ENCODE measurements at places on chromosomes 7 and 10.

GRCh38 chr10:84184517-84184916 lies 9.8 kb upstream of the CDHR1 start:
- peak; percentile 12 for DNase-seq

GRCh38 chr7:157910446-157910845 lies 573.6 kb downstream of the DNAJB6 start:
- no peak for DNase-seq

DNA sequence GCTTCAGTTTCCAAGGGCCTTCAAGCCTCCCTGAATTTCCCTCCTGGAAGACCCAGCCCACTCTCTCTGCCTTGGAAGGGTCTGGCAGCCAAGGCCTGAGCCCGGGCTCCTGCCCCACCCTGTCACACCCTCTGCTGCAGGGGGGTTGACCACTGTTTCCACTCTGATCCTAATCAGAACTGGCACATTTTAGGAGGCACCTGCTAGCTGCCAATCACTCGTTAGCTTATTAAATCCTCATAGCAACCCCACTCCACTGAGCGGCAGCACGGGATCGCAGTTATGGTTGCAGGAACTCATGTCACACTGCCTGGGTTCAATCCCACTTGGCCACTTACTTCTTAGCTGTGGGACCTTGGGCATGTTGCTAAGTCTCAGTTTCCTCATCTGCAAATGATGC lies 12.9 kb downstream of the HSPB1 start:
- no peak for DNase-seq

- DNase-seq = no peak
Observed at GRCh38 chr7:32140210-32140939, 70.2 kb upstream of the PDE1C start.
